ENCODE measurements at places on chromosomes 3 and 15.
A peak's percentile ranks its signal among the peaks of the same experiment; 100 is the strongest.

GRCh38 chr15:76309601-76310330 lies 1.5 kb downstream of the ETFA start:
- DNase-seq: no peak

DNA sequence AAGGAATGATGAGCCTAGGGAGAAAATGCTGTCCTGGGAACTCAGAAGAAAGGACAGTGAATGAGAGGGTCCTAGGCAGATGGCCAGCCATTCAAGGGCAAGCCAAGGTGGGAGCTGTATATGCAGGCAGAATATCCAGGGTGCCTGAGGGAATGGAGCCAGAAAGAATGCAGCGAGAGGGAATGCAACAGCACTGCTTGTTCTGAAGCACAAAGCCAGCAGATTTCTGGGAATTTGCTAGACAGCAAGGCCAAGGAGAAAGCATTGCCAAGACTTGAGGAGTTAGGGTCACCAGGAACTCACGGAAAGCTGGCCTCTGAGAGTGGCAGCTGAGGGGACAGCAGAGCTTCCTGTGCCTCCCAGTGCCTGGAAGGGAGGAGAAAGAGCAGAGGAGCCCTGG lies 200.6 kb downstream of the MYRIP start:
- no peak for DNase-seq

DNA sequence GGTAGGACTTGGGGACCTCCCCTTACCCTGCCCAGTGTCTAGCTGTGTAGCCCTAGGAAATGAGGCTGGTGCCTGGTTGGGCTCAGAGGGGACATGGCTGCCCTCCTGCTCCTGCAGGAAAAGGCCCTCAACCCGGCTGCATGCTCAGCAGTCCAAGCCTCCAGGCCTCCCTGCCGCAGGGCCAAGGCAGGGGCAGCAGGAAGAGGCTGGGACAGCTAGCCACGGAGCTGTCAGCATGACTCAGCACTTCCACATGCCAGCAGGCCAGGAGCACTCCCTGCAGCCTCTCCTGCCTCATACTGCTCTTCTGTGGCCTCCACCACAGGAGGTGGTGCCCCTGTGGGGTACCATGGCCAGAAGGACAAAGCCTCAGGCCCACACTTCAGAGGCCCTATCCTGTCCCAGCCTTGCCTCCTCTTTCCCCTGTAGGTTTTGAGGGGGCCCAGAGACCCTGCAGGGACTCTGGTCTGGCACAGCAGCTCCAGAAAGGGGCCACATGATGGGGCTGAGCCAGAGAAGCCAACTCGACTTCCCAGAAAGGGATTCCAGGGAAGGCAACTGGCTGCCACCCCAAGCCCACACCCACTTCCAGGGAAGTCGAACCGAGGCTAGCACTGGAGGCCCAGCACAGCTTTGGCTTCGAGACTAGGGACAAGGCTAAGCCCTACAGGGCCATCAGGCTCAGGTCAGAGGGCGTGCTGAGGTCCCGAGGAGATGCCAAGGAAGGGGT lies 19.5 kb downstream of the TKT start:
- DNase-seq: peak; percentile 37

DNA sequence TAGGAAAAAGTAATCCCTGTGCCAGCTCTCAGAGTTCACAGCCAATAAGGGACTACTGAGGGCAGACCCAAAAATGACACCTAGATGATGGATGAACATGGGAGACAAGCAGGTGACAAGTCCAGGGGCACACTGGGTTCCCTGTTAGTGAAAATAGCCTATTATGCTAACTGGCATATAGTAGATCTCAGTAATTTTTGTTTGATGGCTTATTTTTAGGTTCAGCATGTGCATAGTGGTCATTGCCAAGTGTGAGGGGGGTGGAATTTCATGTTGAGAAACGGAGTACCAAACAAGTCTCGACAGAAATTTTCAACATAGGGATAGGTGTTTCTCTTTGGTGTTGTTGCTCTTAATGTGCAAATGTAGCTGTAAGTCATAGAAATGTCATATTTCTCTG lies 6.4 kb upstream of the ITGB5 start:
- DNase-seq: no peak

- DNase-seq: peak; percentile 78
These were observed 37.9 kb downstream of the RPL39L start for GRCh38 chr3:187101184-187102072.

GRCh38 chr3:147298511-147298982 lies 107.8 kb downstream of the ZIC4 start:
- DNase-seq: no peak

DNA sequence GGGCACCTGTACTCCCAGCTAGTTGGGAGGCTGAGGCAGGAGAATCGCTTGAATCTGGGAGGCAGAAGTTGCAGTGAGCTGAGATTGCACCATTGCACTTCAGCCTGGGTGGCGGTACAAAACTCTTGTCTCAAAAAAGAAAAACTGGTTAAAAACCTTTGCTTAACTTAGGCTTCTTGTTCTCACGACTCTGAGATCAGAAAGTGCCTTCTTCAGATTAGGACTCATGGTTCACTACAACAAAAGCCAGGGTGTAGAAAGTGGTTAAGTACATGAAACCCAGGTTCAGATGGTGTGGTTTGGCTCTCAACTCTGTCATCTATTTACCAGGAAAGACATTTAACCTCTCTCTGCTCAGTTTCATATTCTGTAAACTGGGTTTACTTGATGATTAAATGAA lies 168.4 kb downstream of the TUSC7 start:
- DNase-seq: no peak

- no peak for DNase-seq
These were observed 101.1 kb downstream of the BOC start for GRCh38 chr3:113312416-113312815.

DNA sequence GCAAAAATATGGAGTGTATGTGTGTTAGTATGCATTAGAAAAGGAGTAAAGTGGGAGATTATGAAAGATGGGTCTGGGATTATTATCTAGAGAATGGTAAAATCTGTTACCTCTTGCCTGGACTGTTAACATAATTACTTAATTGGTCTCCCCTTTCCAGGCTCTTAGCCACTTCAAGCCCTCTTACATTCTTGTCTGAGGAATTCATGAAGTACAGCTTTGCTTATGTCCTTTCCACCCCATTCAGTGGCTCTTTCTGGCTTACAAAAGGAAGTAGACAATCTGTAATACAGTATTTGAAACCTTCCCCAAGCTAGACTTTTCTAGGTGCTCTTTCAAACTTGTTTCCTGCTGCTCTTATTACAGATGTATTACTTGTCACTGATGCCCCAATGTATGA lies 129.8 kb downstream of the MBNL1 start:
- no peak for DNase-seq

GRCh38 chr3:77039606-77040171 lies at the start of gene ROBO2:
TSS of gene ROBO2 (plus strand) at chr3:77040099. CDS start at chr3:77040786, 687 bp downstream.
- DNase-seq: peak; percentile 30

DNA sequence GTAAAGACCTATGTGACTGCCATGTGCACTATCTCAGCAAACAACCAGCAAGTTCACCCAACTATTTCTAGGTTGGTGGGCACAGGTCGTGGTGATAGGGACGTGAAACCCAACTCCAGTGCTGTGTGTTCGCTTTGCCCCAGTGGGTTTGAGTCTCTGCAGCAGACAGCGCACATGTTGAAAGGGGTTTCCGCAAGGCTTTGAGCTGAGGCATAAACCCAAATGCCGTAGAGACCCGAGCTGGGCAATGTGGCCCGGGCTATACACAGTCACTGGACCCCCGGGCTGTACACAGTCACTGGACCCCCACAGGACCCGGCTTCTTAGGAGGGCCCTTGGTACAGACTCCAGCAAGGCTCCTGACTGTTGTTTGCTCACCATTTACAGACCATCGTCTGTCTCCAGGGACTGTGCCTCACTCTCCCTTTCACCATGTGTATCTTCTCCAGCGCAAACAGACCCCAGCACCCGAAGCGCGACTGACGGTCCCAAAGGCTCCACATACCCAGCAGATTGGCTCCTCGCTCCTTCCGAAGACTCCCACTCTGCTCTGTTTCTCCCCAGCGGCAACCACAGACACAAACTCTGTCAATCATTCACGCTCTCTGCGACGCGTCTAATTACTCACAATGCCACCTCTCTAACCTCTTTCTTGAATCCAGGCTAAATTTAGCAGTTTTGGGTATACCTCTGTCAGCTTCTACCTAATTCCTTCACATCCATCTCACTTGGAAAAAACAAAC lies 31.2 kb downstream of the PCSK6 start:
- no peak for DNase-seq

GRCh38 chr3:177624528-177625495 lies 427.5 kb upstream of the TBL1XR1 start:
- no peak for DNase-seq

DNA sequence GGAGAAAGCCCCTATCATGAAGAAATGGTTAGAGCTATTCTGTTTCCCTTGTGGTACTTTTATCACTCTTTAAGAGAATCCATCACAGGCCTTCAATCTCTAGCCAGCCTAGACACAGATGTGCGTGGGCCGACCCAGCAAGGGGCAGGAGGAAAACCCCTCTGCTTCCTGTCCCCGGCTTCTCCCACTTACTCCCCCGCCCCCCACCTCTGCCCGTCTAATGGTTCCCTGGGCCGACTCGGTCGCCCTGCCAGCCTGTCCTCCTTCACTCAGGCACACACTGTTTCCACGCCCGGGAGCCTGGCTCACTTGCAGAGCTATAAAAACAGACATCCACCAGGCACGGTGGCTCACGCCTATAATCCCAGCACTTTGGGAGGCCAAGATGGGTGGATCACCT lies 58.3 kb upstream of the TFRC start:
- peak; percentile 75 for DNase-seq
